Stimulated activated CD4-positive, alpha-beta T cell treated with anti-CD3 and anti-CD28 coated beads, Interleukin-15, amount 100 ng/mL, for 1 hour (primary cell): ENCODE measurements at places on chromosomes 13 and 19.

DNA sequence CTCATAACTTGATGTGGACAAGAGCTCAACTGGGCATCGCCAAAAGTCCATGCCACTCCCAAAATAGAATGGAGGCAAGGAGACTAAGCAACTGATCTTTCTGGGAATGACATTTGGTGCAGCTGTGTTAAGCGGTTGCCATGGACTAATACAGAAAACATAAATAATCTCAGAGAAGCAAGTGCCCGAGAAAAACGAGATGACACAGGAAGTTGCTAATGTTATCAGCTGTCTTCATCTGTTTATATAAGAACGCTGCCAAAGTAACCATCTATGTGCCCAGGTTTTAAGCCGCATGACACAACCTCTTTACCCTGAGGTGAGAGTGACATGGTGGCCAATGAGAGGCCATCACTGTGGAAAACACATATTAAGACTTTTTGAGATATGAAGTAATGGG lies 54.9 kb upstream of the SACS start:
- DNase-seq: no peak

DNA sequence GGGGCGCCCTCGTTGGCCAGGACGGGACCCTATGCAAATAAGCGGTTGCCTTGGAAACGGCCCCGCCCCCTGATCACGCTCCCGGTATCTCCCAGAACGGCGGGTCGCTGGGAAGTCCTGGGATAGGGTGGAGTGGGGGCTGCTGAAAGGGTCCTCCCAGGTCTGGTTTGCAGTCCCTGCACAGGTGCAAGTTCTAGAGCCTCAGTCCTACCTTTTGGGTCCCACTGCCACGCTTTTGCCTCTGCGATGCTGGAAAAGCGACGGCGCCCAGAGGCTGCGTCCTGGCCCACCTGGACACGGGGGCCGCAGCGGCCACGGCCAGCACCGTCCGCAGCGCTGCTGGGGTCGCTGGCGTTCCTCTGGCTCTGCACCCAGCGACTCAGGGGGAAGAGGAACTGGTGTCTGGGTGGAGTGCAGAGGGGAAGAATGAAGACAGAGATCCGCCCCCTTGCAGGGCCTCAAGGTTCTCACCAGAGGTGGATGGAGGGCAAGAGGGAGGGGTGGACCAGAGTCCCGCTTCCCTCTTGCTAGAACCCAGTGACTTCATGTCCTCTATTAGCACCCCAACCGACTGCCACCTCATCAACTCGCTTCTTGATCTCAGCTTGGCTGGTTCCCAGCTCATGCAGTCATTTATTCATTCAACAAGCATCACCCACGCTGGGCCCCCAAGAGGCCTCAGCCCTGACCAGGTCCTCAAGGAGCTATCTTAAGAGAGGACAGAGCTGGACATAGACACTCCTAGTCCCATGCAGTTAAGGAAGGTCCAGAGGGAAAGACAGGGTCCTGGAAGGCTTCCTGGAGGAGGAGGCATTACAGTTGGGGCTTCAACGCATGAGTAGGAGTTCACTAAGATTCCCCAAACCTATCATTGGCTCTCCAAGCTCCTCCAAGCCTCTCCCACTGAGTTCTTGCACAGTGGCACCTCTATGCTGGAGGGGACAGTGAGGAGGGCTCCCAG lies at the start of gene LRRC25:
Gene LRRC25 (minus strand): TSS at position 381 of the 961 bp plus-strand sequence. CDS start 659 bp downstream, outside the sequence.
- DNase-seq: no peak

GRCh38 chr13:20942938-20943559 lies 40.5 kb upstream of the XPO4 start:
- no peak for DNase-seq

DNA sequence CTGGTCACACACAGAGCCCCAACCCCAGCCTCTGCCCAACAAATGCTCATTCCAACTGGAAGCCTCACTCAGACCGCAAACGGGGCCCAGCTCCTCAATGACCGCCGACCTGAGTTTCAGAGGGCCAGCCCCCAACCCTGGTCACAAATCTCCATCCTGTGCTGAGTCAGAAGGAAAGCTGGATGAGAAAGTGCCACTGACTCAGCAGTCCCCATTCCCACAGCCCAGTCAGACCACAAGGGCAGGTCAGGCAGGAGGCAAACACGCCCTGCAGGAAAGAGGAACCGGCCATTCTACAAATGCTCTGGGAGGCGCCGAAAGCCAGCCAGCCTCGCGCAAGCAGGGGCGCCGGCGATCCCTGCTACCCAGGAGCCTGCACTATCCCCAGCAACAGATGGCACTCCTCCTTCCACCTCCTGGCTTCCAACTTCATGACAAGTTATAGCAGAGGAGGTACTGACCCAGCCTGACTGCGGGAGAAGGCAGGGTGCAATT lies 14.1 kb upstream of the PRKD2 start:
- no peak for DNase-seq

DNA sequence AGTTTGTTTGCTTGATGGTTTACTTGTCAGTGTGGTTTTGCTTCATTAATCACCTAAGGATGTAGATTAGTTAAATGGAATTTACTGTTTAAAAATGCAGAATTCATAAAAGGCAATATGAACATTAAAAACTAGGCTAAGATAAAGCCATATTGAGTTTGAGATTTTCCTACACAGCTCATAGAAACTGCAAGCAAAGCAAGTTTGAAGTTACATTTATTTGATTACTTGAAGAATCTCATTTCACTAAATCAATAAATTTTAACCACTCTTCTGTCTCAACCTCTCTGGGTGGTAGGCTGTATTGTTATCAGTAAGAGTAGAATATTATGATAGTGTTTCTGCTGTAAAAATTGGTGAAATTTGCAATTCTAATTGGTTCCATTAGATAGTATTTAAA lies 1180.7 kb upstream of the SLC10A2 start:
- no peak for DNase-seq

- no peak for DNase-seq
Observed at GRCh38 chr19:10600149-10600548, 13.0 kb upstream of the AP1M2 start.

DNA sequence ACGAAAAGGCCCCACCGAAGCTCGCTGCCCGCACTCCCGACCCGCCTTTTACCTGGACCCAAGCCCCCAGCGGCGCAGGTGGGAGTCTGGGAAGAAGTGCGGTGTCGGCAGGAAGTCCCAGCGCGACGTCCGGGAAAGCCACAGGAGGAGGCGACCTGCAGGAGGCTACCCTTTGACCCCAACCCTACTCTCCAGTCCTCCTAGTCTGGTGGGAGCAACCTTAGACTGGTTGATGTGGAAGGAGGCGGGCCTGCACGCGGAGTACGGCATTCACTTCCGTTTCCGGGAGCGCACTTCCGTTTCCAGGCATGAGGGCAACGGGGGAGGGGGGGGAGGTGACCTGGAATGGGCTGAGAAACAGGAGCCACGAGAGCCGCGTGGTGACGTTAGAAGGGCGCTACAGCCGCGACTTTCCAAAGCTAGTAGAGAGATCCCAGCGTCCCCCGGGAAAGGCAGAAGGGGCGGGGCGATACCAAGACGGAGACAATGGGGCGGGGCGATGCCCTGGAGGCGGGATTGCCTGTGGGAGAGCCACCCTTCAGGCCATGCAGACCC lies 28.5 kb downstream of the ZNF266 start:
- DNase-seq: no peak

DNA sequence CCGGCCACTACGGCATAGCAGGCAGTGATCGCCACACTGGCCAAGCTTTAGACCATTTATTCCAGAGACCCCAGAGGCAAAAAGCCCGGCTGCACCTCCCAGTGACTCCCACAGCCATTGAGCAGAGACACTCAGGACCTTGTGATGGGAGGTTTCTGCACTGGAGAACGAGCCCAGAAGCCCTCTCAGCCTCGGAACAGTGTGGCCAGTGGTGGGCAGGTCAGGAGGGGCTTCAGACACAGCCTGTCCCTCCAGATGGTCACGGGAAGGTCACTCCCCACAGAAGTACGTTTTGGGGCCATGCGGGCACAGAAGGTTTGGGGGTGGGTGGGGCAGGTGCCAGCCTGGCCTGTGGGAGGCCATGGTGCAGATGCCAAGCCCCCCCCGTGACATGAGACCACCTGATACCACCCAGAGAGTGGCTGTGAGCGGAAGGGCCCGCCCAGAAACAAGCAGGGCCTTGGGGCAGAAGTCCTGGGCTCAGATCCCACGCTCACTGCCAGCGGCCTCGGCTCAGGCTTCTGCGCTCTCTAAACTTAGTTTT lies 599 bp upstream of the F10 start:
- DNase-seq: no peak

- DNase-seq: no peak
Observed at GRCh38 chr13:42119875-42120274, 71.4 kb downstream of the DGKH start.

DNA sequence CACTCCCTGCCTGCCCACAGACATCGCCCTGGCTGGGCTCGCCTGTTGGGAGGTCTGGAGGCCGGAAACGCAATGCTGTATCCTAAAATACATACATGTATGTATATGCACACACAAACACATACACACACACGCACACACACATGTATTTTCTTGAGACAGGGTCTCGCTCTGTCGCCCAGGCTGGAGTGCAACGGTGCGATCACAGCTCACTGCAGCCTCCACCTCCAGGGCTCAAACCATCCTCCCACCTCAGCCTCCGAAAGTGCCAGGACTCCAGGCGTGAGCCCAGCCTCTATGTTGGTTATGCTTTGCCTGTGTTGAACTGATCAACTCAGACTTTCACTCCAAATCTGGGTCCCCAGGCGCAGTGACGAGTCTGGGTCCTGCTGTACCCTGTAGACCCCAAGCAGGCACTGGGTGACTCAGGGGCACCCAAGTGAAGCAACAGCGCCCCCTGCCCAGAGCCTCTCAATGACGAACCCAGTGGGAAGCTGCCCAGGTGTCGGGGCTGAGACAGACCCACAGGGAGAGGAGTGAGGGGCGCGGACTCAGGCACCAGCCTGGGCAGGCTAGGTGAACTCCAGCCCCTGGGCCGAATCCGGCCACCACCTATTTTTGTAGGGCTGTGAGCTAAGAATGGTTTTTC lies 27.4 kb upstream of the CACTIN start:
- DNase-seq: no peak

DNA sequence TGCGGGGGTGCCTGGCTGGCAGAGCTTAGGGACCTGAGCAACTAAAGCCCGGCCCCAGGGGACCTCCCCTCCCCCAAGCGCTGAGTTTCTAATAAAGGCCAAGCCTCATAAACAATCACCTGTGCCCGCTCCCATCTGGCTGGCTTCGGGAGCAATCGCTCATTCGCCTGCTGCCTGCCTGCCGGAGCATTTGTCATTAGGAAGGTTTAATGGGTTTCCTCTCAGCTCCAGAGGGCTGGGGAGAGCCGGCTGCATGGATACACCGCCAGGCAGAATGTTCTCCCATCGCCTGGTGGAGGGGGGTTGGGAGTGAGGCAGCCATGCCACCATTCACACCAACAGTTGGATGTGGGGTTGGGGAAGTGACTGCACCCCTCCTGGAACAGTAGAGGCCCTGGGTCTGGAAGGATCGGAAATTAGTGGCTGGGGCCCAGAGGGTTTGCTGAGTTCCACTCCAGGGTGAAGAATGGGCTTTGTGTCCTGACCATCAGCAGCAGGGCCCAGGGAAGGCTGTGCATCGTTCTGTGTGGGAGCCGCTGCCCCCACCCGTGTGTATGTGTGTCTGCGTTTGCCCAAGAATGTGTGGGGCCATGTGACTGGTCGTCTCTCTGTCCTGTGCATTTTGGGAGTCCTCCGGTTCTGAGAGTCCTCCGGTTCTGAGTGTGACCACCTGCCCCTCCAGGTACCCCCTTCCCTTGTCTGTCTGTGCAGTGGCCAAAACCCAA lies 15.3 kb downstream of the PIN1 start:
- DNase-seq: no peak

DNA sequence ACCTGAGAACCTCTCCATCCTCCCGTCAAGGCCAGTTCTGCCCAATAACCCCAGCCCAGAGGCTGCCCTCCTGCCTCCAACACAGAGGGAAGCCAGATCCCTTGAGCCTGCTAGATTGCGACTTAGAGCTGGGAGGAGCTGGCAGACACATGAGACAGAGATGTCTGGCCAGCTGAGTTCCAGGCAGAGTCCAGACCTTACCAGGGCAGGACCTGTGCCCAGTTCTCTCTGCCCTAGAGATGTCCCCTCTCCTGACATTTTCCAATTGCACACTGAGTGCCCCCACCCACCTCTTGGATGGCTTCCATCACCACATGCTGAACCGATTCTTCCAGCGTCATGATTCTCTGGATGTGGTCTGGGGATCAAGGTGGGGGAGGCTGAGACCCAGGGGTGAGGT lies 3.0 kb downstream of the HOOK2 start:
- no peak for DNase-seq

- no peak for DNase-seq
Observed at GRCh38 chr19:29952646-29953045, 10.6 kb downstream of the URI1 start.

GRCh38 chr19:50893047-50893736 lies 18.0 kb downstream of the KLK4 start:
- DNase-seq: no peak

DNA sequence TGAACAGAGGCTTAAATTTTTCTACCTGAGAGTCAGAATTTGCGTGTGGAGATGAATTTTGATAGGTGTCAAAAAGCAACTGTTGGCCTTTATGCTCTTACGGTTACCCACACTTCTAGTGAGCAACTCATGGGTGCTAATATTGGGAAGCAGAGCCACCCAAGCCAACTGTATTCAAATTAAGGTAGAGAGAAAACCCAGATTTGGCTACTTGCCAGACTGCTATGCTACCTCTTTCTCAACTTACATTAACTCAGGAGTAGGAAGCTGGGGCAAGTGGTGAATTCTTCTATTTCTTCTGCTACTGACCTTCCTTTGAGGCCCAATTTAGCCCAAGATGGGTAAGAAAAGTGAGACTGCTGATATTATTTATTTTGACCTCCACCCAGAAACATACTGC lies 83.9 kb downstream of the OLFM4 start:
- no peak for DNase-seq

- no peak for DNase-seq
Observed at GRCh38 chr13:28357911-28358433, 137.0 kb downstream of the FLT1 start.

DNA sequence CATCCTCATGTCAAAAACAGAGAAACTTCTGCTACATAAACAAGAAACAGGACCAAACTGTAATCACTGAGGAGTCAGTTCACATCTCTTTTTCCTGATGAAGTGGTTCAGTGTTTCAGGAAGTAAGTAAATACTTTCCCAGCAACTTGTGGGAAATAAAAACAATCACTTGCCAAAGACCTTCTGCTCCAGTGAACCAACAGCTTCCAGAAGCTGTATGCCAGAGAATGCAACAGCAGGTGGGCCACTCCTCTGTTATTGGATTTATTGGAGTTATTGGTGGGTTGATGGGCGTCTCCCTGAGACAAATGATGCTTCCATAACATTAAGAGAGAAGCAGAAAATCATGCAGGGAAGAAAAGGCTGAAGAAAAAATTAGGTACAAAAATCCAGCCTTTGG lies 9.9 kb downstream of the SLC6A16 start:
- no peak for DNase-seq
